Stimulated activated CD8-positive, alpha-beta memory T cell treated with anti-CD3 and anti-CD28 coated beads, Interleukin-2, amount 100 ng/mL, for 1 hour (primary cell): ENCODE measurements at places on chromosomes 3 and 15.

DNA sequence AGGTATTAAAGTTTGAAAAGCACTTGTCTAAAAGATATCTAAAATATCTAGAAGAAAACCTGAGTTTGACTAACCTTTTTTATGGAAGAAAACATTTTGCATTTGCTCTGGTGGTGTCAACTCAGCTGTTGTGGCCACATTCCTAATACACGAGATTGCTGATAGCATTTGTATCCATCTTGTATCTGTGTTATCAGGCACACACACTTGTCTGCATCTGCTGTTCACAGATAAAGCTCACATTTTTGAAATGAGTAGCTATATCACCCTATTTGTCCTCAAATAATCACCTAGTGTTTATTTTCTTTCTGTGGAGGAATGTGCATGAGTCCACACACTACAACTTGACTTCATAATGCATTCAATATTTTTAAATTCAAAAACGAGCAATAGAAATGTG, 632.3 kb upstream of the NR2F2 start:
- no peak for DNase-seq

GRCh38 chr15:86568378-86568777, 488.7 kb downstream of the AGBL1 start:
- DNase-seq = no peak

- no peak for DNase-seq
These were observed 672.2 kb downstream of the DIPK2A start for GRCh38 chr3:144643771-144644198.

- no peak for DNase-seq
These were observed 38.6 kb downstream of the ATP1B3 start for GRCh38 chr3:141915016-141915415.

DNA sequence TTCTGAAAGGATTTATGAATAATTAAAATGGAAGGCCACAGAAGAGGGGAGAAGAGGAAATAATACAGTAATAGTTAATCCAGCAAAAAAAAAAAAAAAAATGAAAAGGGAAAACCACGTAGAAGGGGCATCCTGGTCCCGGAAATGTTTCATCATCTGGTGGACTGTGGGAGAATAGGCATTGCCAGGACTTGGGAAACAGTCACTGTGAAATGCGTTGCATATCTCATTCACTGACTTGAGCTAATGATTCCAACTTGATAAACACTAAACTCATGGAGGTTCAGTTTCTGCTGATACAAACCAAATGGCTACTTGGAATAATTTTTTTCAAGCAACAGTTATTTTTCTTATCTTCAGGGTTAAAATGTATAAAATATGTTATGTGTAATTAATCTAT, 3.2 kb downstream of the XCR1 start:
- DNase-seq = no peak

DNA sequence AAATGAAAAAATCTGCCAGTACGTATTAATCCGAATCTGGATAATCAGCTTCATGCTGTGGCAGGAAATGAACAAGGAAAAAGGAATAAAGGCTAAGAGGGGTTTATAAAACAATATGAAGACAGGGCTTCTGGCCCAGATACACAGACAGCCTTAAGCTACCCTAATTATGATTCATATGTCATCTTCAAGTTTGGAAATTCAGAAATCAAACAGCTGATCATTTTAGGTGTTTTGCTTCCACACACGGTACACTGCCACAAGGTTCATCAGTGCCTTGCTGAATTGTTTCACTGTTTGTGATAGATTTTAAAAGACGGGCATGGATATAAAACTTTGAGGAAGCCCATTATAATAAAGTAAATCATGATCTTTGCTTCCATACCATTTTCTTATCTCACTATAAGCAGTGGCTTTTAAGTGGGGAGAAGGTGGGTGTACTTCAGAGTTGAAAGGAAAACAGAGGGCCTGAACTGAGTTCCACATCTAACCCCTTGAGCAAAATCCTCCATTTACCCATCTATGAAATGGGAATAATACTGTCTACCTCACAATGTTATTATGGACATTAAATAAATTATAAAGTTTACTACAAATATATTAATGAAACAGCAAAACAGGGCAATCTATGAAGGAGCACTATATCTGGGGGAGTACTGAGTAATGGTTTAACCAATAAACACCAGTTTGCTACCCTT, 15.7 kb downstream of the GTPBP8 start:
- no peak for DNase-seq

DNA sequence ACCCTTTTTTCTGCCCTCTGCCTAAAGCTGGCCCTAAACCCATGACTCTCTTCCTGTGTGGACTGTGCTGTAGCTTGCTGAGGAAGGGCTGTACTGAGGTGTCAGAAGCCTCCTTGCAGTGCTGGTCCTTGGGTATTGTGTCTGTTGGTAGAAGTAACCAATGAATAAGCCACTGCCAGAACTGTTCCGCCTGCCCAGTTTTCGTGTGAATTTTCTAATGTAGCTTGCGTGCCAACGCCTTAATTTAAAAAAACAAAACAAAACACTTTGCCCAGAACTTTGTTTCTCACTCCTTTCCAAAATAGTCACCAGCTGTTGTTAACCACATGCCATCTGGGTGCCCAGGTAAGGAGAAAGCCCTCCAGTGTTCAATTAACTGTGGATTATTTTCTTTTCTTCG, 101.9 kb downstream of the KLHL25 start:
- DNase-seq = no peak

- DNase-seq = no peak
These were observed 65.9 kb downstream of the GPR176 start for GRCh38 chr15:39854161-39854560.

GRCh38 chr3:127746400-127747057, 73.8 kb downstream of the ABTB1 start:
- no peak for DNase-seq

DNA sequence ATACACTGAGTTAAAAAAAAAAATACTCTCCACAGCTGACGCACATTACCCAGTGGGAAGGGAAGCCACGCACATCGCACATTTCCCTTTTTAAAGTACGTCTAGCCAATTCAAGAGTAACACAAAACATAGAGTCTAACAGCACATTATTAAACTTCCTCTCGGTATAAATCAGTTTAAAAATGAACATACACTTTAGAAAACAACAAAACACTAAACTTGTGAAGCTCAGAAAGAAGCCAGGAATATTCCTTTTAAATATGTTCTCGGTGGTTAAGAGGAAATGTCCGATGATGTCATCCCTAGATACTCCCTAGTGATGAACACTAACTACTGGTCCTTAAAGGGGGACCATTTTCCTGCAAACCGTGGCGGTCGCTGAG, 721 bp downstream of the MYEF2 start:
- DNase-seq = no peak

- DNase-seq = no peak
These were observed 70.6 kb upstream of the STT3B start for GRCh38 chr3:31462050-31462569.

GRCh38 chr3:170490828-170491560, 72.3 kb downstream of the CLDN11 start:
- DNase-seq = no peak

- DNase-seq = no peak
These were observed 2.8 kb upstream of the FAM131A start for GRCh38 chr3:184334470-184335158.

- no peak for DNase-seq
These were observed 161.4 kb upstream of the POU1F1 start for GRCh38 chr3:87437765-87438164.

DNA sequence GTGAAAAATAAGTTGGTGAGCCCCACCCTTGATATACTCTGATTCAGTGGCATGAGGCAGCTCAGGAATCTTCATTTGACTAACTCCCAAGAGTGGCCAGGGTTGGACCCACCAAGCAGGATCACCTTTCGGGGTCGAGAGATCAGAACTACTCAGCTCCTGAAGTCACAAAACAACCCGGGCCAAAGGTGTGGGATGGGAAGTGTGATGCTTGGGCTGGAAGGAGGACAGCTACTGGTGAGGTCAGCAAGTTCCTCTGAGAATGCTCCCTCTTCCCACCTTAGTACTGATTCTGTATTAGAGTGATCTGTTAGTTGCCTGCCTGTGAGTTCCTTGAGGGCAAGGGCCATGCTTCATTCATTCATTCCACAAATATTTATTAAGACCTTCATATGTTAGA, 15.1 kb downstream of the ESYT3 start:
- no peak for DNase-seq

DNA sequence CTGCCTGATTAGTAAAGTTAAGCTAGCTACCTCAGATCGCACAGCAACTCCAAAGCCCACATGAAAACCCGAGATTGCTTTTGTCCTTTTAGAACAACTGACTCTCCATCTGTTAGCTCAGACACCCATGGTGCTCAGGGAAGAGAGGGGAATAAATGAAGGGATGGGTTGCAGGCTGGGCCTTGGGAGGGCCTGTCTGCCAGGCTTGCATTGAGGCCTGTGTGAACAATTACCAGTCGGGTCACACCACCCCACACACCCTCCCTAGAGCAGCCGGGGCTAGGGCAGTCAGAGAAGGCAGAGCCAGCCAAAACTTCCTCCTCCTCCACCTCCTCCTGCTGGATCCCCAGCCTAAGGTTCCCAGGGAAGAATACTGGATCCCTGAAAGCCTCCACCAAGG, 8.8 kb upstream of the PRKAR2A start:
- no peak for DNase-seq

DNA sequence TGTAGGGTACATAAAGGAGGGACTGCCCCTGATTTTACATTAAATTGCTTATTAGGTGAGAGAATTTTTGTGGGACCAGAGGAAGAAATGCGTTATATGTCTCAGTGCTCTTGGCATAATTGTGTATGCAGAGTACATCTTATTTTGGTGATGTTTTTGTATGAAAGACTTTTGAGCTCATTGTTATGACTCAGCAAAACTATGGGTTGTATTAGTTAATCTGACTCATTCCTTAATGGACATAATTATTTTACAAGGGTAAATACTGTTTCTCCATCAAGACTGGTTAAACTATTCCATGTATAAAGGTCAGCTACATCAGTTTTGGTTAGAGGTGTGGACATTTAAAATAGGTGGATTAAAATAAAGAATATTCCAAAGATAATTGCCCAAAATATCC, 156.8 kb downstream of the ALCAM start:
- no peak for DNase-seq

GRCh38 chr3:43445820-43446219, 159.5 kb downstream of the SNRK start:
- no peak for DNase-seq

- DNase-seq = no peak
These were observed 99.9 kb downstream of the CD200R1L start for GRCh38 chr3:112746675-112747280.

GRCh38 chr3:46664971-46665762, 28.3 kb downstream of the ALS2CL start:
- no peak for DNase-seq

GRCh38 chr3:53776494-53777101, 69.6 kb downstream of the CHDH start:
- DNase-seq = no peak

DNA sequence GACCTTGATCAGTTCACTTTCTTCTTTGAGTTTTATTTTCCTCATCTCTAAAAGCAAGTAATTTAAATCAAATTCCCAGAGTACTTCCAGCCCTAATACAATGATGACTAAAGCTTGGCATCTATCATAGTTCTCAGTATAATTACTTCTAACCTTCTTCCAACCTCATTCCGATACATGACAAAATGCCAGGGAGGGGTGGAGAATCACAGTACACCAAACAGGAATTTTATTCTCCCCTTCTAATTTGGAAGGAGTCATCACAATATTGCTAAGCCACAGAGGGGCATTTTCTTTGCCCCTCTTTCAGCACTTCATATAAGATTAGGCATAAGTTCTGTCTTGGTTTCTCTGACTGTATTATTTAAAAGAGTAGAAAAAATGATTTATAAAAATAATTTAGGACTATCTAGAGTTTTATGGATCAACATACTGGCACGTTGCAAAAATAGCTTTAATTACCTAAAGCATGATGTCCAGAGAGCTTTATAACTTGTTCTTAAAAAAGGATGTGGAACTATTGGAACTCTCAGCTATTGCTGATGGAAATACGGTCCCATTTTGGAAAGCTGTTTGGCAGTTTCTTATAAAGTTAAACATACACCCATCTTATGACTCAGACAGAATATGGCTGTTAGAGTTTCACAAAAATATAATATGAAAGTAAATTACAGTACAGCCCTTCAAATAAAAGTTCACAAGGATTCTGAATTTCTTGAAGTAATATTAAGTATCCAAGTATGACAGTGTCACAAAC, 86.9 kb upstream of the UBE2E2 start:
- no peak for DNase-seq
